ENCODE measurements at places on chromosomes 6 and 20.

- no peak for DNase-seq
Measured at GRCh38 chr6:137968901-137969300, 101.8 kb downstream of the TNFAIP3 start.

DNA sequence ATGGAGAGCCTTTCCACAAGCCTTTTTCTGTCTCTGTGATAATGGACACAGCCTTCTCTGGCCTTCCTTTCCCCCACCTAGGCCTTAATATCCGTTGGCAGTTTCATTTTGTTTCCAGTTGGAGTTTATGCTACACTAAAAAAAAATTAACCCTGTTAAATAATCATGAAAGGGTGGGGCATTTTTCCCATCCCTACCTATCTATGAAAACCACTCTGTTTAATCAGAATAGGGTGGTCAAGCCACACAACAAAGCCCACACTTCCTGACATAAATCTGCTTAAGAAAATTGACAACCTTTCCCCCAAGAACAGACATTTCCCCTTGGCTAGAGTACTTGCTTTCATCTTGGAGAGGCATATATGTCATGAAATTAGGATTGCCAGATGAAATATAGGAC is 14.2 kb downstream of the TXLNB start:
- no peak for DNase-seq

DNA sequence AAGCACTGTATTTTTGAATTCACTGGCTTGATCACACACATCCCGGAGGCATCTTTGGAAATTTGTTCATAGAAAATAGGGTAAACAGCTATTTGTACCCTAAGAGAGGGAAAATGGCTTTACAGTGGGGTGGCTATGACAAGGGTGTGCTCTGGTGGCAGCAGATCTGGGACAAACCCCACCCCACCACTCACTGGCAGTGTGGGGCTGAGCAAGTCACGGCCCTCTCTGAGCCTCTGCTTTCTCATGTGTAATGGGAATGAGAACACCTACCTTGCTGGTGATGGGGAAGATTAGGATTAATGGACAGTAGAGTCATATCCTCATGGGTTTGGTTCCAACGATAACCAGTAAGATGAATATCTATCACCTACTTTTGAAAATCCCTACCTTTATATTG is 78.0 kb downstream of the KCNB1 start:
- DNase-seq, result no peak

GRCh38 chr20:47670913-47671312 is 114.4 kb downstream of the SULF2 start:
- DNase-seq, result no peak

GRCh38 chr20:23058240-23058639 is 8.8 kb upstream of the THBD start:
- DNase-seq, result no peak

- no peak for DNase-seq
Measured at GRCh38 chr20:43563429-43563828, 4.6 kb downstream of the SGK2 start.
